ENCODE measurements at places on chromosomes 16 and 17.

DNA sequence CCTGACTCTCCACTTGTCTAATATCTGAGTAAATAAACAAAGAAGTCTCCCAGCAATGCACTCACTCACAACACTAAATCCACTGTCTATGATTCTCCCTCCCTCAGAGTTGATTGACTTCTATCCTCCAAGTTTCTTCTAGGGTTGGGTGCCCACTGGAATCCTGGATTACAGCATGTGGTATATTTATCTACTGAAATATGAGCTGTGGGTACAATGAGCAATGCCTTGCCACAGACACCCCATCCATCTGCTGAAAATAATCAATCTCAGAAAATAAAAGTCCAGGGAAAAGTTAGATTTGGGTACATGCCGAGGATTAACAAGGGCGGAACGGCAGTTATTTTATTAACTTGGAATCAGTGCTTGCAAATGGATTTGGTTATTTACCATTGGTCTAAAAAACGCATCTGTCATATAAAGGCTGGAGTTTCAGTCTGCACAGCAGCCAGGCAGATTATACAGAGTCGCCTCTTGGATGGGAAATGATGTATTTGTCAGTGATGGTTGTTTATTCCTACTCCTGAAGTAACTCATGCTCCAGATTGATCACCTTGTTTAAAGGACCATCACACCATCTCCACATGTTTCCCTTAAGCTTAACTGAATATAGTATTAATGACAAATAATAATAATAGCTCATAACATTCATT, 193.9 kb upstream of the SOX9 start:
- DNase-seq, result no peak

DNA sequence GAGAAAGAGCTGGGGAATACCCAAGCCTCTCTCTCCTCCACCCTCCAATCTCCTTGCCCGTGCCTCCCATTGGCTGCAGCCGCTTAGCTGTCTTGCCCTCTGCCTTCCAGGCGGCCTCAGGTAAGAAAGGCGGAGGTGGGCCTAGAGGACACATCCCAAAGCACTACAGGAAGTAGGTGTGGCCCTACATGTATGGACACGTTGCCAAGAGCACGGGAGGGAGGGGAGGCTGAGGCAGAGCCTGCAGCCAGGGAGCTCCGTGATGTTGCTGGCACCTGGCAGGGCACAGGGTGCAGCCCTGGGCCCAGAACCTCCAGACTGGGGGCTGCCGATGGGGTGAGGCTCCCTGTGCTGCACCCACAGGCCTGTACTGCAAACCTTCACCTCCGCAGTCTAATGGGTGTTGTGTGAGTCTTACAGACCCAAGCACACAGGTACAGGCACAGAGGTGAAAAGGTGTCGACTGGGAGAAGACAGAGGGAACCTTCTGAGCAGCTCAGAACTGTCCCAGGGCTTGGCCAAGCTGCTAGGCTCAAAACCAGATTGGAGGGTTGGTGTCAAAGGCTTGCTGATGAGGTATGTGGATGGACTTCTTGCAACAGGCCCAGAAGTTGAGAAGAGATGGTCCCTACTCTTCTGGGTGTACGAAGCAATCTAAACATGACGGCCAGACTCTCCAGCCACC, 23.5 kb upstream of the FOXK2 start:
- no peak for DNase-seq

- DNase-seq, result peak; percentile 42
Measured at GRCh38 chr16:50696575-50697420, 3.4 kb downstream of the NOD2 start.

DNA sequence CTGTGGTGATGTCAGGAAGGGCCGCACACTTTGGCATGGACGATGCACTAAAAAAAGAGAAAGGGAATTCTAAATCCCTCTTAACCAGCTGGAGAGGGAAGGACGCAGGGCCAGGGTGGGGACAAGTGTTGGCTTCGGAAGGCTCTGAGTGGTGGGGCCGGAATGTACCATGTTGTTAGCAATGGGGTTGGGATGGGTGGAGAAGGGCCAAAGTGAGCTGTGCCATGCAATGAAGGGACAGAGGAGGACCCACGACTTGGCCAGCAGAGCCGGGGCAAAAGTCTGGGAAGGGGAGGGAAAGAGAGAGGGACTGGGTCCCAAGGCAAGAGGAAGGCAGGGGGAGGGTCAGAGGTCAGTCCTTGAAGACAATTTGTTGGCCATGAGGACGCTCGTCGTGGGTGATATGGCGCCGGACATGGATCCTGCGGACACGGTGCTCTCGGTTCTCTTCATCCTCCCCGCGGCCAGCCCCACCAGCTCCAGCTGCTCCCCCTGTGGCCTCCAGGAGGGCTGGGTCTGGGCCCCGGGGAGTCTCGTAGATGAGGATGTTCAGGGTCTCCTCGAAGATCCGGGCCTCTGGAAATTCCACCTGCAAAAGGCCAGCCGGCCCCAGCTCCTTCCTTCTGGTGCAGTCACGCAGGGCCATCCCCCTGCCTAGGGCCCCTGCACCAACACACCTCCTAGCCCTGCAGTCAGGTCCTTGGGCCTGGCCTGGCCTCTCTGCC, 6.4 kb downstream of the ASPHD1 start:
- DNase-seq, result no peak

GRCh38 chr16:20191566-20191965, 117.9 kb upstream of the GPR139 start:
- DNase-seq, result no peak

- DNase-seq, result no peak
Measured at GRCh38 chr17:17710728-17711541, 29.7 kb downstream of the RAI1 start.
